ENCODE measurements at places on chromosomes 13 and 19.

DNA sequence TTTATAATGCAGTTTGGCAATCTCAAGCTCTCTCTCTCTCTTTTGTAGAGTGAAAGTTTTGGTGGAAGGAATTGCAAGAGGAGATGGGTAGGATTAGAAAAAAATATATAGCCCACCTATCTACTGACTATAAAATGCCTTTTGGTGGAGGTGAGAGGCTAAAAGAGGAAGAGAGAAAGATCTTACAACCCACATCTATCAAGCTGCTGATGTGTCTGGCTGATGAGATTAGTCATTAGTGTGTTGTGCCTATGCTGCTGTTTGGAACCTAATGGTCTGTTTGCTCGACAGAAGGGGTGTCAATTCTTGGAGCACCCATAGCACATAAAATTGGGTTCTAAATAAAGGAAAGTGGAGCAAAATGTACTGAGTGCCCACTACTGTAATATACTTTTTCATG lies 411.0 kb downstream of the HS6ST3 start:
- DNase-seq: no peak

GRCh38 chr19:21128901-21129698 lies 12.7 kb upstream of the ZNF431 start:
- no peak for DNase-seq

DNA sequence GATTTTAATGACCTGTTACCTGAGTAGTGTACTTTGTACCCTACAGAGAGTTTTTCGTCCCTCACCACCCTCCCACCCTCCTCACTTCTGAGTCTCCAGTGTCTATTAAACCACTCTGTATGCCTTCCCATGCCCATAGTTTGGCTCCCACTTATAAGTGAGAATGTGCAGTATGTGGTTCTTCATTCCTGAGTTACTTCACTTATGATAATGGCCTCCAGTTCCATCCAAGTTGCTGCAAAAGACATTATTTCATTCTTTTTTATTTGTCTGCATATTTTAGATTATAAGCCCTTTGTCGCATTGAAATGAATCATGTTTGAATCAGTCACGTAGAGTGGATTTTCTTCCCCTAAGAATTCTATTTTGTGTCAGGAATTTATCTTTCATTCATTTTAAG lies 12.2 kb upstream of the HTR2A start:
- no peak for DNase-seq

GRCh38 chr19:6067975-6068374 lies 42.3 kb downstream of the RFX2 start:
- no peak for DNase-seq

DNA sequence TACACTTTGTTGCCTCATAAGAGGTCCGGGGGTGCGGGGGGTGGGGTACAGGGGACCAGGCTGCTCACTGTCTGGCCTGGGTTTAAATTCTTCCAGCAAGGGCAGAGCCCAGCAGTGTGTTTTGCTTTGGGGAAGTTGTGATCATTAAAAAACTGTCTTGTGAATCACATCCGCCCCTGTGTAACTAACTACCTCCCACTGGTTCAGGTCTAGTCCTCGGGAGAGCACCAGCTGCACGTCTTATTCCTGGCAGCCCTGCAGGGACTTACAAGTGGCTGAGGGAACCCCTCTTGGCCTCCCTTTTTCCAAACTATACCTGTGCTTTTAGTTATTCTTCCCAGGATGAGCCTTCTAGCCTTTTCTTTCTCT lies 127.5 kb downstream of the SIPA1L3 start:
- no peak for DNase-seq

GRCh38 chr13:90750021-90750420 lies 597.5 kb upstream of the MIR17HG start:
- no peak for DNase-seq

DNA sequence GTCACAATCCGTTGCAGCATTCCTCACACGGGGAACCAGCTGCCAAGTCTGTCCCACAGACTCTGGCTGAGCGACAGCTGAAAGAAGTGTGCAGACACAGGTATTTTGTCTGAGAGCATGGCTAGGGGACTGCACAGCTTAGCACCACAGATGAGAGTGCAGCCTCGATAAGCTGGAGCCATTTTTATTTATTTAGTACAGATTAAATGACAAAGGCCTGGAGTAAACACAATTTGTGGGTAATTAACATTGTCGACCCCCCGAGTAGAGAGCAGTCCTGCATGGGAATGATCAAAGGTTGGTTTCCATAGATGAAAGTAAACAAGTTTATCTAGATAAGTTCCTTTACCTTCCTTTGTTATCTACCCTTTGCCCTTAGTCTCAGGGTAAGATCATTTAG lies 836.2 kb downstream of the DACH1 start:
- no peak for DNase-seq

DNA sequence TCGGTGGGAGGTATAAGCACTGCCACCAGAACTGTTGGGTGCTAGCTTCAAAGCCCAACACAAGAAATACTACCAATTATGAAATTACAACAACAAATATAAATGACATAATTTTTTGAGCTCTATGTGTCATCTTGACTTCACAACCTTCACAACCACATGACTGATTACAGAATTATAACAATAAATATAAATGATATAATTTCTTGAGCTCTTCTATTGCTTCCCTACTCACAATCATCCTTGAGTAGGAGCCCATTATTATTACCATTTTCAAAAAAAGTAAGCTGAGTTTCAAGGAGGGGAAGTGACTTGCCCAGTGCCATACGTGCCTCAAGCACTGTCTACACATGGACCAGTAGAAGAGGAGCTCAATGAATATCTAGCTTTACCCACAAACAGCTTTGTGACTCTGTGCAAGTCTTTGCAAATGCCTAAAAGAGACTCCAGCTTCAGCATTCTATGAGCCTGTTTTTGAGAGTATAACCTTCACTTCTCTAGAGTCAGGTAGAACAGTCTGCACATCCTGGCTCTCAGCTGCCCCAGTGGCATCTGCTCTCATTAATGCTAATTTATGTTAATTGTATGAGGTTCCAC lies 22.6 kb downstream of the NCAN start:
- no peak for DNase-seq

DNA sequence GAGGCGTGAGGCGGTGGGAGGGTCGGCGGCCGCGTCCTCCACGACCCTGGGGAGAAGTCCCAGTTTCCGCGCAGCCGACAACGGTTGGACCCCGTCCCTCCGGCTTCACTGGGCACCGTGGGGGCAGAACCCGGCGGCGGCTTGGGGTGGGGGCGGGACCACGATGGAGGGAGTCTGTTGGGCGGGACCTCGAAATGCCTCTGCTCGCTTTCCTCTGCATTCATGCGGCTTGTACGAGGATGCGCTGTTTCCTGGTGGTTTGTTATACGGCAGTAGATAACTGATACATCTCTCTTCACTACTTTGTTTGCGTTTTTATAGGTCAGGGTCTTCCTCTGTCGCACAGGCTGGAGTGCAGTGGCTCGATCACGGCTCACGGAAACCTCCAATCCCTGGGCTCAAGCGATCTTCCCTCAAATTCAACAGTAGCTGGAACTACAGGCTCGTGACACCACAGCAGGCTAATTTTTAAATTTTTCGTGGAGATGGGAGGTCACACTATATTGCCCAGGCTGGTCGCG lies 24.6 kb upstream of the ZNF846 start:
- peak; percentile 53 for DNase-seq

GRCh38 chr19:44653977-44654774 lies 10.5 kb downstream of the PVR start:
- no peak for DNase-seq

- no peak for DNase-seq
Measured at GRCh38 chr19:15507068-15508034, 974 bp upstream of the CYP4F22 start.

DNA sequence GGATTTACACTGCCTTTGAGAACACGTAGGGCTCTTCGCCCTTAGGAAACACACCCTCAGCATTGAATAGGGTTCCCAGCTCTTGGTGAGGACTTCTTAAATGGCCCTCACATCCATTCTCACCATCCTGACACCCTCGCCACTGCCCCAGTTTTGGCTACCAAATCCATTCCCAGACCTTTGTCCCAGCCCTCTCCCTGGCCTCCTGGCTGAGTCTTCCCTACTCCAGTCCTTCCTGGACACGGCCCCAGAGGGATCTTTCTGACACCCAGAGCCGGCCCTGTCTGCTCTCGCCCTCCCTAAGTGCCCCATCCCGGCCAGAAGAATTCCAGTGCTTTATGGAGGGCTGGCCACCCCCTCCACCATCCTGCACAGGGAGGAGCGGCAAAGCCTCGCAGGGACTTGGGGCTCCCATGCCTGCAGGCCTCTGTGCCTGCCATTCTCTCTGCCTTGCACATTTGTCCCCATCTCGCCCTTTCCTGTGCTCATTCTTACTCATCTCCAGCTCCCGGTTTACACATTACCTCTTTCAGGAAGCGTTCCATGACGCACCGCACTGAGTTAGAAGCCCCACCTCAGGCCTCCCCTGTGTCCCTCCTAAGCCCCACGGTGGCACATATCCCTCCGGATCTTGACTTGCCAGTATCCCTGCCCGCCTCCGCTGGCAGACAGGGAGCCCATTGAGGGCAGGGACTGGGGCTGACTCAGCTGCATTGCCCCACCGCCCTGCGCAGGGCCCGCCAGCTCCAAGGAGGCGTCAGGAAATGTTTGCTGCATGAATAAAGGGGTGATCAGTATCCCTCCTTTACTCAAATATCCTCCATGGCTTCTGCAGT lies 11.0 kb upstream of the KLK14 start:
- DNase-seq: no peak

DNA sequence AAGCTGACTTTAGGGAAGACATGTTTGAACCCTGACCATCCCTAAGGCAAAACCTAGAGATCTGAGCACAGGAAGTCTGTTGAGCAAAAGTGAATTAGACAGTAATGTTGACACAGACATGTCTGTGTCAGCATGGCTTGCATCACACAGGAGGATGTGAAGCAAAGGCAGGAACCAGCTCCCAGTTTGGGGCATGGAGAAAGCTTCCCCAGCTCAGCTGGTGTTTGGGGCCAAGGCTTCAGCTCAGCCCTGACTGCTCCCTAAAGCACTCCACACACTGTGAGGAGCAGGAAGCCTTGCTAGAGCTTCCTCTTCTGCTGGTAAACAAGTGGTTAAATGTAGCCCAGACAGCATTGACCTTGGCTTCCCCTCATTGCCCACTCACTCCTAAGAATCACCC lies 153.8 kb upstream of the UBL3 start:
- DNase-seq: no peak

- DNase-seq: no peak
Measured at GRCh38 chr19:2429917-2430535, 2.6 kb upstream of the TIMM13 start.

Data from SJSA1 (cell line).